Stimulated activated CD4-positive, alpha-beta T cell treated with anti-CD3 and anti-CD28 coated beads, Interleukin-15, amount 100 ng/mL, for 48 hours (primary cell): ENCODE measurements at places on chromosomes 3 and 15.

- DNase-seq: no peak
Observed at GRCh38 chr3:148642616-148643015, 55.1 kb upstream of the AGTR1 start.

- DNase-seq: no peak
Observed at GRCh38 chr3:69938061-69938460, 61.5 kb upstream of the SAMMSON start.

GRCh38 chr3:178588628-178589027 is 52.4 kb downstream of the KCNMB2 start:
- DNase-seq: no peak

DNA sequence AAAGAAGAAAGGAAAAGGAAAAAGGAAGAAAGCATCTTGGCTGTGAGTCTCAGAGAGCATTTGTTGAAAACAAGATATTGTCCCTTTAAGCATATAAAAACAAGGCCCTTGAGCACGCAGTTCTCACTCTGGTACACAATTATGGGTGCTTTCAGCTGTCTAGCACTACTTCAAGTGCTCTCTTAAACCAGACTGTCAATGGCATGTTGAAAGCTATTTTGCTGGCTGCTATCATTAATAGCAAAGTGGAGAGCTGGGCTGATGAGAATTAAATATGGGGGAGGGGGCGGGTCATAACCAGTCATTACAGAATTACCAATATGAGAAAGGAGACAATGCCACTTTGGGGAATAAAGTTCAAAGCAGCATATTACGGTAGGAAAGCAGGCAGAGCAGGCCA is 9.3 kb downstream of the TLE3 start:
- DNase-seq: no peak

GRCh38 chr3:178420033-178420432 is 116.2 kb upstream of the KCNMB2 start:
- DNase-seq: no peak

DNA sequence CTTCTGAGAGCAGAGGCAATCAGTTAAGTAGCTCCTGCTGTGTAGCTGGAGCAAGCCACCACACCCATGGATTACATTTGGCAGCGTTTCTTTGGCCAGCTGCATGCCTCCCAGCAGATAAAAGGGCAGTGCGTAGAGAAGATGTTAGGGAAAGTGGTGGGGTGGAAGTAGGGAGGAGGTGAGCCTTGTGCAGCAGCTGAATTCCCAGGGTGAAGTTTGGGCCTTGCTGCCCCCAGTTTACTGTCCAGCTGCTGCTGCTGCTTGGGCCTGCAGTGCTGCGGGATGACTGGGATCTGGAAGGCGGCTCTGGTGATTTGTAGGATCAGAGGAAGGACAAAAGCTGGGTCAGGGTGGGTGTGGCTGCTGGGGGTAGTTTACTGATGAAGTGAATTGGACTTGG is 318.7 kb upstream of the C2CD4B start:
- no peak for DNase-seq

GRCh38 chr15:101804375-101804774 is 1.1 kb downstream of the OR4F6 start:
- no peak for DNase-seq

DNA sequence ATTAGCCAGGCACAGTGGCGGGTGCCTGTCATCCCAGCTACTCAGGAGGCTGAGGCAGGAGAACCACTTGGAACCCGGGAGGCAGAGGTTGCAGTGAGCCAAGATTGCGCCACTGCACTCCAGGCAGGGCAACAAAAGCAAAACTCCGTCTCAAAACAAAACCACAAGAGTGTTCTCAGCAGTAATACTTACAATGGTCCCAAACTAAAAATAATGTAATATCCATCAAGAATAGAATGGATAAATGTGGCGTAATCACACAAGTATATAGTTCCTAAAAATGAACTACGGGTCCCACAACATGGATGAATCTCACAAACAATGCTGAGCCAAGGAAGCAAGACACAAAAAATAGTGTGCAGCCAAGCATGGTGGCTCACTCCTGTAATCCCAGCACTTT is 39.2 kb downstream of the STAG1 start:
- no peak for DNase-seq

DNA sequence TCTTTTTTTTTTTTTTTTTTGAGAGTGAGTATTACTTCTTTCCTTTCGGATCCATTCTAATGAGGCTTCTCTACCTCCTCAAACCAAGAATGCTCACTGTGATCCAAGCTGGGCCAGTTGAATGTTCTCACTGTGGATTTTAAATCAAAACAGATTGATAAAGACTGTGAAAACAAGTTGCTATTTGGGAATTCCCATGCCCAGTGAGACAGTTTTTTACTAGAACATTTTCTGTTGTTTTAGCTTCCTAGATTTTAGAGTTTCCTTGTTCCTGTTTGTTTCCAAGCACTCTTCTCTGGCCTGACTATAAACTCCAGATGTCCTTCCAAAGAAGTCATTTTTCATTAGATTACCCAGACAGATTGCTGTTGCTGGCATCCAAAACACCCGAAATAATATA is 60.1 kb upstream of the GALNT15 start:
- DNase-seq: no peak

- DNase-seq: no peak
Observed at GRCh38 chr15:80550908-80551260, 144.2 kb upstream of the ABHD17C start.

DNA sequence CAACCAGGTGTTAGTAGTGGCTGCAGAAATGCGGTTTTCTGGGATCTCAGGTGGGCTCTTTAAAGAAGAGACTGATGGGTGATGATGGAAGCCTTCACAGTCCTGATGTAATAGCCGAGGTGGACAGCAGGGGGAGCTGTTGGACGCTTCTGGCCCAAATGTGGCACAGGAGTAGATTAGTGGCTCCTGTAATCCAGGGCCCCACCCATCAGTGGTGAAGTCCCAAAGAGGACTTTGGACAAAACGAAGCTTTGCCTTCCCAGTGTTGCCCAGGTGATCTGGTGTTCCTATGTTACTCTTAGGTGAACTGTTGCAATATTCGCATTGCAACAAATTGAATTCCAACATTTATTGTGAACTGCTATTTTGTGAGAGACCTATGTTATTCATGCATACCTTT is 31.8 kb upstream of the MYZAP start:
- peak; percentile 58 for DNase-seq

DNA sequence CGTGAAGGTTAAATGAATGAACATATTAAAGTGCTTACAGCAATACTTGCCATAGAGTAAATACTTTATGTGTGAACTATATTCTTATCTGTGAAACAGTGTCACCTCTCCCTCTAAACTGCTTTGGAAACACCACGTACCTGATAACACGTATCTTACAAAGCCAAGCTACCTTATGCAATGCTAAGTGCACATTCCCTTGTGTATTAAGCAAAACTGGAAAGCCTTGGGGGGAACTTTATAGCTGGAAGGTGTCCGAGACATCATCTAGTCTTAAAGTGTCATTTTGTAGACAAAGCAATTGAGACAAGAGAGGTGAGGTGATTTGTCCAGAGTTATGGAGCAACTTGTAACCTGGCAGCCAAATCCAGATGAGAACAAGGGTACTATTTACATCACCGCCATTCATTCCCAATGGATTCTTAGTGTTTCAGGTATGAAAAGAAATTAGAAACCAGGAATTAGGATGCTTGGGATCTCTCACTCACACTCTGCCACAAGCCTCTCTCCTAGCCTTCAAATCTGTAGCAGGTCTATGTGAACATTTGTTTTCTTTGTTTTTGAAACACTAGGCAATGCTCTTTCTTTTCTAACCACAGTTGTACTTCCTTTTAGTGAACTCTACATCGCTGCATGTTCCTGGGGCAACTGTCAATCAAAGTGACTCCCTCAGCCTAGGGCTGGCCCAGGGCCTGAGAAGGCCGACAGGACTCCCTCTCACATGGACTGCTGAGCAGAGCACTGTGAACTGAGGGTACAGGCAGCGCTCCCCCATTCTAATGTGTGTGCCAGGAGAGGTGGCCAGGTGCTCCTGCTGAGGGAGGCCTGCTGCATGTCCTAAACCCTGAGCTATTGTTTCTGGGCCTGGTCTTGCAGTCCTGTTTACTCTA is 13.9 kb upstream of the MGLL start:
- DNase-seq: no peak

DNA sequence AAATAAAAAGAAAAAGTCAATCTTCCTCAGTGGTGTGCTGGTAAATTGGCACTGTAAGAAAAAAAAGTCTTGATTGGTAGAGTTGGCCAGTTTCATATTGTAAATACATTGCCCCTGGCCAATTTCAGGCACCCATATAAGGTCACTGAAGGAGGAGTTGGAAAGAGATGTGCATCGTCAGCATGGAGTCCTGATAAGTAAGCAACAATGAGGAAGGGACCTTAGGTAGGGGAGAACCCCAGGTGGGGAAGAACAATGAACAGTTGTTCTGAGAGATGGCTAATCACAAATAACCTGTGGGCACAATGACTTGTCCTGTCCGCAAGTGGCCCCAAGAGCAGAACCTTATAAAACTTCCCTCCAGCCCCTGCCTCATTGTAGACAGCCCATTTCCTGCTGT is 8.6 kb upstream of the CYP8B1 start:
- DNase-seq: no peak

GRCh38 chr3:167973901-167974300 is 121.8 kb downstream of the GOLIM4 start:
- DNase-seq: no peak

GRCh38 chr3:43691120-43691995 is 620 bp downstream of the ABHD5 start:
- peak; percentile 20 for DNase-seq

- DNase-seq: peak; percentile 21
Observed at GRCh38 chr3:183158551-183159006, 4.0 kb downstream of the LAMP3 start.

GRCh38 chr3:16896820-16897219 is 12.1 kb downstream of the PLCL2 start:
- no peak for DNase-seq

GRCh38 chr3:188279502-188280335 is 125.8 kb downstream of the LPP start:
- no peak for DNase-seq

GRCh38 chr3:182136008-182136910 is 424.5 kb downstream of the SOX2 start:
- no peak for DNase-seq

DNA sequence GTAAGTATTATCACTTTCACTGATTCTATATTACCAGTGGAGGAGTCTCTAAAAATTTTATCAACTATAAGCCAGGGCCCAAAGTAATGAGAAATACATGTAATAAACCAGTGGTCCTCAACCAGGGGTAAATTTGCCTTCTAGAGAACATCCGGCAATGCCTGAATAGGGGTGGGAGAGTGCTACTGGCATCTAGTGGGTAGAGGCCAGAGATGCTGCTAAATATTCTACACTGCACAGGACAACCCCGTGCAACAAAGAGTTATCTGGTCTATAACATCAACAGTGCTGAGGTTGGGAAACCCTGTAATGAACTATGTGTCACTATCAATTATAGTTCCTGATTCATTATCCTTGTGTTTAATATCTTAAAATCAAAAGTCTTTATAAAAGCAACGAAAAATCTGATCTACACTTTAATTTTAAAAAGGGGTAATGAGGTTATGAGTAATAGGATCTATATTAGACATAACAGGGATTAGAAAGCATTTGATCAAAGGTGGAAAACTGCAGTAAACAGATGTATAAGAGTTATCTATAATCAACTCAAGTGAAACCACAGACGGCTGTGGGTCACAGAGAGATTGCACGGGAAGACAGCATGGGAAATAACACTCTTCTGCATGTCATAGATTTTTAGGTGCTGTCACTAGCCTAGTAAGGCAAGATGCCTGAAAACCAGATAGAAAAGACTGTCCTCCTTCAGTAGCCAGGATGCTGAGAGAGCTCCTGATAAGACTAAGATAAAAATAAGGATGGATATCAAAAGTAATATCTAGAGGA is 2.0 kb downstream of the LYSMD2 start:
- no peak for DNase-seq

DNA sequence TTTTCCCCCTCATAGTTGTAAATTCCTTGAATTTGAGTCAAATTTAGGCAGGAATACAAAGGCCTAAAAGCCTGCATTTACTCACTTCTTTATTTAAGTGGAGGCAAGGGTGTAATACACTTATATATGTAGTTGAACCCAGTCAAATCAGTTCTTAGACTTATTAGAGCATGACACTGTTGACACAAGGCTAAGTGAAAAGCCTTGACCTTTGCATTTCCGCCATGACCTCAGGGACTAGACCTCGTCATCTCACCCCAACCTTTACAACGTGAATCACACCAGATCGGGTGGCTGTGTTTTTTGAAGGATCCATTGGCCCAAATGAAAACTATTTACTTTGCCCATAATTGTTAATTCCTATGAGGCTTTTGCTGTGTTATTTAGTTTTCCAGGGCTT is 774.4 kb downstream of the ROBO1 start:
- DNase-seq: no peak

- no peak for DNase-seq
Observed at GRCh38 chr3:156825795-156826143, 384 bp upstream of the LEKR1 start.

- DNase-seq: no peak
Observed at GRCh38 chr15:65979837-65980236, 110.5 kb downstream of the RAB11A start.

GRCh38 chr3:98843266-98843959 is 58.1 kb downstream of the DCBLD2 start:
- DNase-seq: no peak

- no peak for DNase-seq
Observed at GRCh38 chr15:85174521-85174920, 192.9 kb downstream of the PDE8A start.
